ENCODE measurements at places on chromosomes 5 and 9. TPM values are rescaled to one million over a fixed set of nuclear protein-coding genes. Genes with fewer than 3 reads are reported as not detected.

- H3K36me3 ChIP-seq = no peaks in the 10 kb centered on the region
- H3K27me3 ChIP-seq = peaks cover 73% of the 10 kb centered on the region
- peaks cover 5% of the 10 kb centered on the region for H3K4me1 ChIP-seq
Observed at GRCh38 chr5:141806626-141807025, 71.6 kb downstream of the PCDH1 start.

DNA sequence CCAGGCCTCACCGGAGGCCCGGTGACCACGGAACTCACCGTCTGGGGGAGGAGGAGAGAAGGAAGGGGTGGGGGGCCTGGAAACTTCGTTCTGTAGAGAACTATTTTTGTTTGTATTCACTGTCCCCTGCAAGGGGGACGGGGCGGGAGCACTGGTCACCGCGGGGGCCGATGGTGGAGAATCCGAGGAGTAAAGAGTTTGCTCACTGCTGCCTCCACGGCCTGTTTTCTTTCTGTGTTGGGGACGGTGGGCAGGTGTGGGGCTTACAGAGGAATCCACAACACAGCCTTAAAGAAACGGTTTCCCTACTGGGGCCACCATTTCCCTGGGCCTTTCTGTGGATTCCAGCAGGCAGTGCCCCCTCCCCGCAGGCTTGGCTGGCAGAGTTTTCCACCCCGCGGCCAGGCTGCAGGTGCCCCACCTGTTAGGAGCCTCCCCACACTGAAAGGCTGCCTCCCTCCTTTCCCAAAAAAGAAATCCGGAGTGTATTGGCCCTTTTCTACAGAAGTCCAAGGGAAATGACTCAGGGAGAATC is 80.8 kb downstream of the NTNG2 start:
- H3K4me3 ChIP-seq = peak overlapping the region; percentile 91
- H3K4me1 ChIP-seq = peaks cover 9% of the 10 kb centered on the region
- peak overlapping the region; percentile 85 for H3K27ac ChIP-seq
- H3K27me3 ChIP-seq = peaks cover 36% of the 10 kb centered on the region

DNA sequence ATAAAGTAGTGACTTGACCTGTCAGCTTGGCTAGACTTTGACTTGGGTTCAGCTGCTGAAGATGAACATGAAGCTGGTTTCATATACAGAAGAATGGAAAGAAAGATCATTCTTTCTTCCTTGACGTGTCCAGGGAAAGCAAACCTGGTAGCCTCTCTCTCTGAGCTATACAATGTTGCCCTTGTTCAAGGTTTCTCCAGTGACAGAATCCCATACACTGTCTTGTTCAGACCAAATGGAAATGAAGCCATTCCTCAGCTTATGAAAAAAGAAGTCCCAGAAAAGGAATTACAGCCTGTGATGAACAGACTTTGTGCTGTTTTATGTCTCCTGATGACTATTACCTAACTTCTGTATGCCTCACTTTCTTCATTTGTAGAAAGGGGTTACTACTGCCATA is 349.8 kb upstream of the KLF4 start:
- H3K27me3 ChIP-seq = no peaks in the 10 kb centered on the region
- no peak overlapping the region for H3K27ac ChIP-seq
- no peak overlapping the region for H3K4me3 ChIP-seq
- no peak for DNase-seq

DNA sequence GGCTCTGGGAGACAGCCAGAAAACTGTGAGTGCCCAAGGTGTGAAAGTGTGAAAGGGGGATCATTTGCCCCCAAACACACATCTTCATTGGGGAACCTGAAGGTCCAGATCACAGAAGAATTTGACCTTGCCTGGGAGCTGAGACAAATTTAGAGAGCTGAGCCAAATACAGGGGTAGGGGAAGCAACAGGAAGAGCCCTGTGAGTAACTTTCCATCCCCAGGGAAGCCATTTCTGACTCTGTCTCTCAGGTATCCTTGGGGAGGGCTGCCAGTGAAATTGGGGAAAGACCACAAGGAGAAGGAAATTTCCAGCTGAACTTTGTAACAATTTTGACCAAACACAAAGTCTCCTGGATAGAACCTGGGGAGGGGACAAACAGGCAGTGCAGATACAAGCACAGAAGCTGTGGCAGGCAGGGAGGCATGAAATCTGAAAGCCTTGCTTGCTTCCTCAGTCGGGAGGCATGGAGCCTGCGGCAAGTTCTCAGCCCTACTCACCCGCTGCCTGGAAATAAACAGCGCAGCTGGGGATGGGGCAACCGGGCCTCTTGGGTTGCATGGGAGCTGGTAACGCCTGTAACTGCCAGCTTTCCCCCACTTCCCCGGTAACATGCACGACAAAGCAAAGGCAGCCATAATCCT is 31.5 kb upstream of the ZCCHC9 start:
- no peaks in the 10 kb centered on the region for H3K27me3 ChIP-seq
- H3K4me1 ChIP-seq = peaks cover 3% of the 10 kb centered on the region
- H3K4me3 ChIP-seq = no peak overlapping the region
- peaks cover 28% of the 10 kb centered on the region for H3K36me3 ChIP-seq
- H3K27ac ChIP-seq = no peak overlapping the region
- no peak for DNase-seq

DNA sequence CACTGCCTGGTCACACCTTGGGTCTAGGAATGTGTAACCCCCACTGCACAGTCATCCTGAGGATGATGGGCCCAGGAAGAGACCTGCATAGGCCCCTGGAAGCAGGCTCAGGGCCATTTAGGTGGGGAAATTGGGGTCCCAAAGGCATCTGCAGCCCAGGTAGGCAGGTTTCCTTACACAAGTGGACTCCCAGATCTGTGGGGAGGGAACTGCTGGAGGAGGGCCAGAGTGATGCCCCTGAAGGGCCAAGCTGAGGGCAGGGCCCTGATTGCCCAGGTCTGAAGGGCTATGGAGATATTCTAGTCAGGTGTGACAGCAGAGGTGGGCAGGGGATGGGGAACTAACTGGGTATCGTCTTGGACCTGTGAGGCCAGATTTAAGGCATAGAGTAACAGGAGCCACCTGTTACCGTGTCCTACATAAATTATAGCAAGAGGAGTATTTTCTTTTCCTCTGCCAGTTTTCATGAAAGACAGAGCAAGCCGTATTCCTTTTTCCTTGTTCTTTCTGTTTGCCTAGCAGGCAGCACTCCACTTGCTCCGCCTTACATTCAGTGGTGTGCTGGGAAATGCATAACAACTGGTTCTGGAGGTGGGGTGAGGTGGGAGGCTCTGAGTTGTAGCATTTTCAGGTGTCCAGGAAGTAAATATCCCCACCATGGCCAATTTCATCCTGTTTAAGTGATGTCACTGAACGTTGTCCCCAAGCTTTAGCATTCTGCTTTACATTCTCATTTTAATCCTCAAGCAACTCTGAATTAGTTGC is 41.3 kb downstream of the PPARGC1B start:
- no peaks in the 10 kb centered on the region for H3K27me3 ChIP-seq
- peaks cover 3% of the 10 kb centered on the region for H3K4me1 ChIP-seq
- H3K4me3 ChIP-seq = no peak overlapping the region
- DNase-seq = no peak

- H3K27me3 ChIP-seq = no peaks in the 10 kb centered on the region
- H3K36me3 ChIP-seq = no peaks in the 10 kb centered on the region
- no peak overlapping the region for H3K4me3 ChIP-seq
- H3K27ac ChIP-seq = no peak overlapping the region
Observed at GRCh38 chr9:2407450-2407849, 214.1 kb upstream of the VLDLR start.

GRCh38 chr9:114282926-114283325 is 40.0 kb upstream of the ORM1 start:
- no peak overlapping the region for H3K4me3 ChIP-seq
- peaks cover 2% of the 10 kb centered on the region for H3K4me1 ChIP-seq
- peaks cover 2% of the 10 kb centered on the region for H3K27me3 ChIP-seq

- peaks cover 11% of the 10 kb centered on the region for H3K4me1 ChIP-seq
- H3K36me3 ChIP-seq = peaks cover 16% of the 10 kb centered on the region
- DNase-seq = no peak
- H3K4me3 ChIP-seq = no peak overlapping the region
- H3K27me3 ChIP-seq = no peaks in the 10 kb centered on the region
Observed at GRCh38 chr9:91001146-91001611, 199.6 kb downstream of the SYK start.

DNA sequence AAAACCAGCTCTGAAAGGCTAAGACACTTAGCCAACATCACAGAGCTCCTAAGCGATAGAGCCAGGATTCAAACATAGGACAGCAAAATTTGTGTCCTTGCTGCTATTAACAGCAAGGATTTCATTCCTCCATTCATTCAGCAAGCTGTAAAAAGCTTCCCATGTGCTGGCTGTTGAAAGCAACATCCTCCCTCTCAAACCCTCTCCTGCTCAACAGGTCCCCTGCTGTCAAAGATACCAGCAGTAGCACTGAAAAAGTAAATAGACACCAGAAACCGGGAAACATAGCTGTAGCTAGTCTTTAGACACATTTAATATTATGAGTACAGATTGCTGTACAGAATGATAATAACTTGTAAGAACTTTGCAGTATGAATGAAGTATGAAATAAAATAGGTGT is 52.6 kb upstream of the ADAMTSL1 start:
- no peaks in the 10 kb centered on the region for H3K4me1 ChIP-seq
- H3K4me3 ChIP-seq = no peak overlapping the region
- no peak overlapping the region for H3K27ac ChIP-seq
- no peaks in the 10 kb centered on the region for H3K27me3 ChIP-seq

DNA sequence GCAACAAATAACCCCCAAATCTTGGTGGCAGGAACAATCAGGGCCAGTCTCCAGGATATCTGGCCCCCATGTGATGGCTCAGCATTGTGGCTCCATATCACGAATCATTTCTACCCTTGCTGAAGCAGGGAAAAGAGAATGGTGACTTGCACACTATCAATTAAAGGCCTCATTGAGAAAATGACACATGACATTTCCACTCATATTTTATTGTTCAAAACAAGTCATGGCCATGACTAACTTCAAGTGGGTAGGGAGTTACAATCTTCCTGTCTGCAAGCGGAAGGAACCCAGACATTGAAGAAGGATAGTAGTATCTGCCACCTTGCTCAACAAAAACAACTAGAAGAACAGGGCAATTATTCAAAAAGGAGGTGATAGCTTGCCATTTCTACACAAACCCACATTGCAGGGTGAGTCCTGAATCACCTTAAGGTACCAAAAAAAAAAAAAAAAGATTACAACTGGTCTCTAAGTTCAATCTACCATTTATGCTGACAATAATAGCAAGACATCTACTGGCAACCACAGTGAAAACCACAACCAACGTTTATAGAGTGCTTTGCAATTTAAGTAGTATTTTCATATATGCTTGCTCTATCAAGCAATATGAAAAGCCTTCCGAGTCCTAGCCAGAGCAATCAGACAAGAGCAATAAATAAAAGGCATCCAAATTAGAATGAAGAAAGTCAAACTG is 186.7 kb upstream of the DAPK1 start:
- no peak overlapping the region for H3K27ac ChIP-seq
- no peaks in the 10 kb centered on the region for H3K36me3 ChIP-seq
- no peak for DNase-seq
- H3K27me3 ChIP-seq = no peaks in the 10 kb centered on the region
- peaks cover 8% of the 10 kb centered on the region for H3K4me1 ChIP-seq

DNA sequence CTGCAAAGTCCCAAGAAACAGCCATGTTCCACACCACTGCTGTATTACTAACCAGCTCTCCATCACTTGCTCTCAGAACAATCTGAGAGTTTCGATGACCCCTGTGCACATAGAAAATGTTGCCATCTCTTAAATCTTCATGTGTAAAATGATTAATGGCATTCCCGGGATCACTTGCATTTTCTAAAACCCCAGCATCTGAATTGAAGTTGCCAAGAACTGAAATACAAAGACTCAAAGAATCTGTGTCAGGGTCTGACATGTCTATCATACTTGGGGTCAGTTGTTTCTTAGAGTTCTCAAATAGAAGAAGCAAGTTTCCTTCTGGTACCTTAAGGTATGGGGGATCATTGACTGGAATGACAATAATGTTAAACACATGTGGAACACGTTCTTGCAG is 115.1 kb downstream of the ESM1 start:
- H3K36me3 ChIP-seq = no peaks in the 10 kb centered on the region
- no peak for DNase-seq
- no peak overlapping the region for H3K4me3 ChIP-seq
- peaks cover 79% of the 10 kb centered on the region for H3K27me3 ChIP-seq
- peaks cover 31% of the 10 kb centered on the region for H3K4me1 ChIP-seq

DNA sequence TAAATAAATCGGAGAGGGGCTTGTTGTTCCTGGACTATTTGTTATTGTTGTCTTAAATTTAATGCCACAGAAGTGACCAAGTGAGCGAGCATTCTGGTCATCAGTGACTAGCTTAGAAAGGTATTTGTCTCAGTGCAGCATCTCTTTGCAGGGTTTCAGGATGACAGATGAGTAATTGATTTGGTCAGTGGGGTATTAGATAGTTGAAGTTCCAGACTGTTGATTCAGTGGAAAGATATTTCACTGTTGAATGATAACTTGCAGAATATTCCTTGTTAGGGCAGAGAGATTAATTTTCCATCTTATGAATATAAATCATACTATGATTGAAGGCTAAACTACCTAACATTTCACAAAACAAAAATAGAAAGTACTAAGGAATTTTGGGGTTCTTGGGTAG is 122.4 kb downstream of the TRIO start:
- H3K36me3 ChIP-seq = no peaks in the 10 kb centered on the region
- no peak overlapping the region for H3K27ac ChIP-seq
- no peak overlapping the region for H3K4me3 ChIP-seq
- H3K4me1 ChIP-seq = peaks cover 6% of the 10 kb centered on the region

DNA sequence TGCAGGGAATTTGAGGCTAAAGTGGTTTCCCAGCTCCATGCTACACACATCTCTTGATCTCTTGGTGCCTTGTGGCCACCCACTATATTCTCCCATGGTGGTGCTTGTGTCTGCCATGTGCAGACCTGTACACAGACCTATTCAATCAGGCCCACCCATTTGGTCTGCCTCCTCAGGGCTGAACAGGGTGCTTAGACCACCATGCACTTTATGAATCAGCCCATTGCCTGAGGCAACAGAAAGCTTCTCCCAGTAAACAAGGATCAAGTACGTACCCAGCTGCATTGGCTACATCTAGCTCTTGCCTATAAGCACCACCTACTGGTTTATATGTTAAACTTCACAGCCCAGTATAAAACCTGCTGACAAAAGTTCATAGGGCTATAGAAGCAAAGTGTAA is 664.3 kb upstream of the EDIL3 start:
- no peak overlapping the region for H3K4me3 ChIP-seq
- no peaks in the 10 kb centered on the region for H3K27me3 ChIP-seq
- DNase-seq = no peak
- no peaks in the 10 kb centered on the region for H3K4me1 ChIP-seq
- H3K36me3 ChIP-seq = no peaks in the 10 kb centered on the region

DNA sequence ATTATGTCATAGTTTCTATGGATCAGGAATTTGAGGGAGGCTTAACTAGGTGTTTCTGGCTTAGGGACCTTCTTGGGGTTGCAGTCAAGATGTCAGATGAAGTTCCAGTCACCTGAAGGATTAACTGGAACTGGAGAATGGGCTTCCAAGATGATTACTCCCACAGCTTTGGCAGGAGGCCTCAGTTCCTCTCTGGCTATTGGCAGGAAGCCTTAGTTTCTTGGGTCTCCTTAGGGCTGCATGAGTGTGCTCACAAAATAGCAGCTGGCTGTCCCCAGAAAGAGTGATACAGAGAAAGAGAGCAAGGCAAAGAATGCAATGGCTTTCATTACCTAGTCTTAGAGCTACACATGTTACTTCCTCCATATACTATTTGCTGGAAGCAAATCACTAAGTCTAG is 138.1 kb upstream of the TLE4 start:
- no peaks in the 10 kb centered on the region for H3K36me3 ChIP-seq
- H3K27me3 ChIP-seq = no peaks in the 10 kb centered on the region
- no peaks in the 10 kb centered on the region for H3K4me1 ChIP-seq
- no peak overlapping the region for H3K27ac ChIP-seq
- H3K4me3 ChIP-seq = no peak overlapping the region
- DNase-seq = no peak

The PRSS3 gene
- total RNA-seq = not detected

The HMCN2 gene
- not detected for total RNA-seq

The GBA2 gene
- total RNA-seq = 58.8 TPM

The ABLIM3 gene
- 0.21 TPM for total RNA-seq

The ZBTB6 gene
- 9.4 TPM for total RNA-seq

The SLCO6A1 gene
- total RNA-seq = not detected

The ZBTB34 gene
- 7.4 TPM for total RNA-seq
